Neural crest cell (in vitro differentiated cells): ENCODE measurements at places on chromosomes 4 and X.

DNA sequence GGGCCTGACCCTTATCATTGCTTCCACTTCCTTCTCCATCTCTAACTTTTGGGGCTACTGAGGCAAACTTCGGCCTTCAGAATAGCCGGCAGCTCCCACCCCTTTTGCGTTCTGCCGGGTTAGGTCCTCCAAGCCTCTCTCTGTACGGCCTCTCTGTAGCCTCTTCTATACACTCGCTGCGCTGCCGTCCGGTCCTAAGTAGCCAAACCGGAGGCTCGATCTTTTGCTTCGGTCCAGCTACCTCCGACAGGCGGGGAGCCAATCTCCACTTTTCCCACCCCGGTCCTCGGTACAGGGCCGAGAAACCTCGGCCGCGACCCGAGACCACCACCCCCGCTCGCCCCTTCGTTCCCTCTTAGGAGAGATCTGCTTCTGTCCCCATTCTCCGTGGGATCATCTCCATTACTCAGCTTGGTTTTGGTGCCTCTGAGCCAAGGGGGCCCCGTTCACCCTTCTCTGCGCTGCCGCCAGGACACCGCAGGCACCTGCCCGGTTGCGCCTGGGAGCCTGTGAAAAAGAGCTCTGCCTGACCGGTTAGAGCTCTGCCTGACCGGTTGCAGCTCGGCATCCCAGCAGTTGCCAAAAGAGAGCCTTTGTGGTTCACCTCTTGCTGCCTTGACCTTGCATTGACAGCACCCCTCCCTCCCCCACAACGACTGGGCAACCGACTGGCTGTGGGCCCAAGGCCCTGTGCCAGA, 1.0 kb upstream of the HTR2C start:
- DNase-seq: peak; percentile 1

DNA sequence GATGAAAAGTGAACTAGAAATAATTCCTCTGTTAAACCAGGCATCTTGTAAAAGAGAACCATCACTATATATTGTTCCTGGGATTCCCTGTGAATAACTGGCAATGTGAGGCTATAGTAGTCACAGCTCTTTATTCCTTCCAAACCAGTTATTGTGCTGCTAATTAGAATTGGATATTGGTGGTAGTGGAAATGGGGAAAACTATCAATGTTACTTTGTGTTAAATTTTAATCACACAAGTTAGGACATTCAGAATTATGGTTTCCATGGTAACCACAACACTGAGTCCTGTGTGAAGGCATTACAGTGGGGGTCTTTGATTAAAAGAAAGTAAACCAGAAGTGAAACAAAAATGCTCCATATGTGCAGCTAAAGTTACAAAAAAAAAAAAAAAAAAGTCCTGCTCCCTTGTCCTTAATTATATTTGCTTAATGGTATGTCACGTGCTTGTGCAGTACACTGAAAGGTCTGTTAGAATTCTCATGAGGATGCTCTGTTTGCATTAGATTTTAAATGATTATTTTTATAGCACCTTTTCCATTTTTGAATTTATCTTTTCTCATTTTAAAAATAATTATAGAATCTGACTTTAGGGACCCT, 200.4 kb downstream of the ADGRL3 start:
- no peak for DNase-seq

- no peak for DNase-seq
Observed at GRCh38 chr4:177483271-177483670, 41.0 kb upstream of the AGA start.

DNA sequence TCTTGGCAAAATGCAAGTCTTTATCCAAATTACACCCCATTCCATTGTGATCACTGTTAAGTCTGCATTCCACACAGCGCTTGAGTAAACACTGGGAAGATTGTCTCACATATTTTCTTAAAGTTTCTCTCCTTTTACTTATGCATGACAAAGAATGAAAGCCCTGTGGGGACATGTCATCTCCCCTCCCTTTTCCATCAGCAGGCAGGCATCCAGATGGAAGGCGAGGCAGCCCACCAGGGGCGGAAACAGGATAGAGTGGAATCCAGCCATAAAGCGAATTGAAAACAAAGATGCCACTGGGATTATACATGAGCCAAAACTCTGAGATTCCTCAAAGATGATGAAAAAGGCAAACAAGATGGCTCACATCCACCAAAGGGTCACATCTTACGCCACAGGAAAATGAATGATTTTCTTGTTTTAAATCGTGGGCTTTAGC, 78.2 kb downstream of the AFAP1 start:
- DNase-seq: no peak

DNA sequence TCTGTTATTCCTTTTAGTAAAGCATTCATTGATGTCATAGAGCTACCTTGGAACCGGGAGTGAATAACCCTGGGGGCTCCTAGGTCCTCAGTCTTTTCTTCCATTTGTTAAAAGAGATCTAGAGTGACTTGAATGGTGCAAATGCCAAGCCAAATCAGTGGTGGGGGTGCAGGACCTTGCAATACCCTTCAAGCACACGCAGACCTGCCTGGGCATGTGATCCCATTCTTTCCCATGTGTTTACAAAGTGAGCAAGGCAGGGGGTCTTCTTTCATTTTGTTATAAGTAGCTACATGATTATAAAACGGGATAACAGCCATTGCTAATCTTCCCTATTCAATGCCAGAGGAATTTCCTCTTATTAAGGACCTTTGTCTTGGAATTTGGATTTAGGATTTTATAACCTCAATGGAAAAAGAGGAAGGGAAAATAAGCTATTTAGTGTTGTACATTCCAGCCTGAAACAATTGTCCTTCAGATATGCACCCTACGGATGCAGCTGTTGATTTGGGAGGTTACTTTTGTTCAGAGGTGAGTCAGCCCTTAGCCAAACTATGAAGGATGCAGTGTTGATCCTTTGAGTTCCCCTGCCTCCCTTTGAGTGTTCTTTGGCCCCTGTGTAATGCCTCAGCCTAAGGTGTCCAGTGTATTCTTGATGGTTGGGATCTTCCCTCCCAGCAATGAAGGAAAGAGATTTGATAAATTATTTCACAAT, 623.8 kb upstream of the HTR2C start:
- DNase-seq: no peak

- no peak for DNase-seq
Observed at GRCh38 chrX:40720792-40721191, 14.6 kb downstream of the MED14 start.

- DNase-seq: no peak
Observed at GRCh38 chr4:119598521-119598920, 30.1 kb downstream of the PDE5A start.
